Pancreas (tissue), 10 donors: ENCODE measurements at places on chromosomes 5 and 9.

- no peaks in the 10 kb centered on the region for H3K36me3 ChIP-seq
- H3K4me3 ChIP-seq: no peak overlapping the region
- no peak for DNase-seq
- no peaks in the 10 kb centered on the region for H3K4me1 ChIP-seq
- no peak overlapping the region for H3K27ac ChIP-seq
These were observed 183.1 kb upstream of the S1PR3 start for GRCh38 chr9:88808019-88808656.

- no peaks in the 10 kb centered on the region for H3K27me3 ChIP-seq
- no peak for DNase-seq
- no peak overlapping the region for H3K4me3 ChIP-seq
- no peak overlapping the region for H3K27ac ChIP-seq
- H3K36me3 ChIP-seq: no peaks in the 10 kb centered on the region
These were observed 166.4 kb upstream of the MVB12B start for GRCh38 chr9:126160067-126160853.

GRCh38 chr5:133364936-133365707 is 247.2 kb downstream of the FSTL4 start:
- H3K27ac ChIP-seq: no peak overlapping the region
- no peak overlapping the region for H3K4me3 ChIP-seq
- H3K27me3 ChIP-seq: no peaks in the 10 kb centered on the region
- DNase-seq: no peak
- no peaks in the 10 kb centered on the region for H3K36me3 ChIP-seq
- no peaks in the 10 kb centered on the region for H3K4me1 ChIP-seq

DNA sequence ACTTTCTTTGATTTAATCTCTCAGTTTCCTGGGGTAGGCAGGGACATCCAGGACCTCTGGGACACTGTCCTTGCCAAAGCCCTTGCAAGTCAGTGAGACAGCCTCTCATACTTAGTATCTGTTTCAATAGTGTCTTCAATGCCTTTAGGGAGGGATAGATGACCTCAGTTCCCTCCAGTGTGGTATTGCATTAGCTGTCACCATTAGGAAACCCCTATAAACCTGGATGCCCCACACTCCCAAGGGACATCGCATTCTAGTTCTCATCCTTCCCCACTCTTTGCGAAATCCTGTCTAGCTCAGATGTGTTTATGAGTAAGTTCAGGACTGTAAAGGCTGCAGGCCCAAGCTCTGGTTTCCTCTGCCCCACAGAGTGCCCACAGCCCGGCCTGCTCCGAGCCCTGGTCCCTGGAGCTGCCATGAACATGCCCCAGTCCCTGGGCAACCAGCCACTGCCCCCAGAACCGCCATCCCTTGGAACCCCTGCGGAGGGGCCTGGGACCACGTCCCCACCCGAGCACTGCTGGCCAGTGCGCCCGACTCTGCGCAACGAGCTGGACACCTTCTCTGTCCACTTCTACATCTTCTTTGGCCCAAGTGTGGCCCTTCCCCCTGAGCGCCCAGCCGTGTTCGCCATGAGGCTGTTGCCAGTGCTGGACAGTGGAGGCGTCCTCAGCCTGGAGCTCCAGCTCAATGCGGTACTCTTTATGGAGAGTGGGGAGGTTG is 13.2 kb downstream of the TMEM8B start:
- DNase-seq: no peak
- no peak overlapping the region for H3K27ac ChIP-seq
- H3K36me3 ChIP-seq: peaks cover 4% of the 10 kb centered on the region
- peaks cover 13% of the 10 kb centered on the region for H3K4me1 ChIP-seq

GRCh38 chr5:112136773-112137172 is 282.3 kb downstream of the EPB41L4A start:
- no peak for DNase-seq
- no peak overlapping the region for H3K4me3 ChIP-seq
- no peaks in the 10 kb centered on the region for H3K36me3 ChIP-seq
- no peaks in the 10 kb centered on the region for H3K27me3 ChIP-seq

DNA sequence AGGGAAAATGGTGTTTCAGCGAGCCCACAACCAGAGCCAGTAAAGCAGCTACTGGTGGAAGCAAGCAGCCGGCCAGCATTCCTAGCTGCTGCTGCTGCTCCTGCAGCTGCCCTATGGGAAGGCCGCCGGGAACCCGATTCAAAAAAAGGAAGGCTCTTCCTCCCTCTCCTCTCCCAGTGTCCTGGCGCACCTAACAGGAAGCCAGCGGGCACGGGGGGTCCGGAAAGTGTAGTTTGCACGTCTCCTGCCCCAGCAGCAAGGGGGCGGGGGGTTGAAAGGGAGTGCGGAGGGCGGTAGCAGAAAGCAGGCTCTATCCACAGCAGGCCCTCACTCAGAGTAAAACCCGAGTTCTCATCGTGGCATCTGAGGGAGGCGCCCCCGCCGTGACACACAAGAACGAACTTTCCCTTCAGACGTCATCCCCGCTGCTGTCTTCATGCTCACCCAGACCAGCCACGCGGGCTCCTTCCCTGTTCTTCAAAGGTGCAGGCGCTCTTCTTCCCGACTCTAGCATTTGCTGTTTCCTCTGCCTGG is 16.5 kb downstream of the GRXCR2 start:
- H3K36me3 ChIP-seq: no peaks in the 10 kb centered on the region
- H3K4me3 ChIP-seq: peak overlapping the region; percentile 30
- peak; percentile 61 for DNase-seq
- H3K27ac ChIP-seq: no peak overlapping the region
- no peaks in the 10 kb centered on the region for H3K4me1 ChIP-seq
- H3K27me3 ChIP-seq: no peaks in the 10 kb centered on the region

GRCh38 chr9:16873126-16873802 is 2.8 kb upstream of the BNC2 start:
- no peaks in the 10 kb centered on the region for H3K27me3 ChIP-seq
- H3K27ac ChIP-seq: no peak overlapping the region
- no peak overlapping the region for H3K4me3 ChIP-seq
- DNase-seq: no peak

GRCh38 chr5:32066448-32066847 is 107.7 kb downstream of the GOLPH3 start:
- H3K36me3 ChIP-seq: no peaks in the 10 kb centered on the region
- no peaks in the 10 kb centered on the region for H3K4me1 ChIP-seq
- H3K4me3 ChIP-seq: no peak overlapping the region

DNA sequence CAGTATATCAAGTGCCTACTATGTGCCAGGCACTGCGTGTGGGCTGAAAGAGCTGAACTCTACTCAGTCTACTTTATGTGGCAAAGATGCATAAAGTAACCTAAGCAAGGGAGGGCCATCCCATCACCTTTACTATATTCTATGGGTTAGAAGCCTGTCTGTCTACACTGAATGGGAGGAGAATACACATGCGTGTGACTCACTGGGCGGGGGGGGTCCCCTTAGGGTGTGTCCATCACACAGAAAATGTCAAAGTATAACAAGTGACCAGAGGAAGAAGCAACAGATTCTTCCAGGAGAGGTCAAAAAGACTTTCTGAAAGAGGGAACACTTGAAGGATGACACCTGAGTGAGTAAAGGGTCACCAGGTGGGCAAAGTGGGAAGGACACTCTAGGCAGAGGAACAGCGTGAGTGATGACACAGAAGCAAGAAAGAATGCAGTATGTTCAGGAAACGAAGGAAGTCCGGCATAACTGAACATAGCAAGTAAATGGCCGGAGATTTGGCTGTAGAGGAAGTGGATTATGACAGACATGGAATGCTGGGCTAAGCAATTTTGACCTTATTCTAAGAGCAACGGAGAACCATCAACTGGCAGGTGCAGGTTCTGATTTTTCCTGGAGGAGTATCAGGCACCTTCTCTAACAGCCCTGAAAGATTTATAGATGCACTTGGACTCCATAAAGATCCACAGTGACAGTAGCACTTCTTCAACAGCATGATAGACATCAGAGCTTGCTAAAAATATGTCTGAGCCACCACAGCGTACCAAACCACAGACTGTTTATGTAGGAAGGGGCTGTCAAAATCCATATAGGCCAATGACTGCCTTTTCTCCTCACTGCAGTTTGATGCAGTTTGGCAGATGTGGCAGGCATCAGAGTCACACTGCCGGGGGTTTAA is 8.0 kb upstream of the WHRN start:
- DNase-seq: no peak
- no peaks in the 10 kb centered on the region for H3K4me1 ChIP-seq
- no peaks in the 10 kb centered on the region for H3K36me3 ChIP-seq
- no peak overlapping the region for H3K27ac ChIP-seq
- no peak overlapping the region for H3K4me3 ChIP-seq
- no peaks in the 10 kb centered on the region for H3K27me3 ChIP-seq
